WTC11 (cell line): ENCODE measurements at places on chromosomes 6 and 20.

GRCh38 chr6:110575925-110576463 lies 99.6 kb upstream of the SLC22A16 start:
- no peak for DNase-seq

DNA sequence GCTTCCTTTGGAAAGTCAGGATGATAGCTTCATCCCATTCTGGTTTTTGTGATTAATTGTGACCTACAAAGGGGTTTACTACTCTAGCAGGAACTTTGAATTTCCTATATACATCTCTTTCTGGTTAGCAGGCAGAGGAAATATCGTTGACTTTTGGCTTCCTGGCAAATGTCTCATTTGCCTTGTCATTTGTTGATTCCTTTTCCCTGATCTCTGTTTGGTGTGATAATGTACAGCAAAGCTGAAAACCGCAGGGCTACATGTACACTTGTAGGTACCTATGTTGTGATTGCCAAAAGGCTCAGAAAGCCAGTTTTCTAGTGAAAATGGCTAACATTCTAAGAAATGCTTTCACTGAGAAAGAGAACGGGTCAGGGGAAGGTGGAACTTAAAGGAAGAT lies 44.3 kb downstream of the TOP1 start:
- no peak for DNase-seq

- DNase-seq, result no peak
Observed at GRCh38 chr6:168280020-168280898, 39.3 kb downstream of the DACT2 start.

DNA sequence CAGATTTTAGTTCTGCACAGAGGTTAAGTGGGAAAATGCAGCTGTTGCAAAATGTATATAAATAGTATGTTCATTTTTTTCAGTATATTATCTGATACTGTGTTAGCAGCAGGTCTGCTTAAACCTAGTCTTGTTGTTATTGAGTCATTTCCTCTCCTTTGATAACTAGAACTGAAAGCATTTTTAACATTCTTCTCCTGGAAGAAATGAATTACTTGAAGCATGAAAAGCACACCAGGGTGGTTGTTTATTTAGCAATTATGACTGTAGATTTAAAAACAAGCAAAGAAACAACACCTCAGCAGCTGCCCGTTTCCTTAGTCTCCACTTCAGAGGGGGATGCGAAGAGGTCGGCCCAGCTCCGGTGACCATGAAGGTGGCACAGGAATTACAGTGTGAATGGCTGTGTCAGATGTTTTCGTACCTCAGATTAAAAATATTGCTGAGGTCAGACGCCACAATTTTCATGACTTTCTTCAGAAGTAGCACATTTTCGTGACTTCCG lies 53.5 kb downstream of the GOPC start:
- DNase-seq, result no peak

DNA sequence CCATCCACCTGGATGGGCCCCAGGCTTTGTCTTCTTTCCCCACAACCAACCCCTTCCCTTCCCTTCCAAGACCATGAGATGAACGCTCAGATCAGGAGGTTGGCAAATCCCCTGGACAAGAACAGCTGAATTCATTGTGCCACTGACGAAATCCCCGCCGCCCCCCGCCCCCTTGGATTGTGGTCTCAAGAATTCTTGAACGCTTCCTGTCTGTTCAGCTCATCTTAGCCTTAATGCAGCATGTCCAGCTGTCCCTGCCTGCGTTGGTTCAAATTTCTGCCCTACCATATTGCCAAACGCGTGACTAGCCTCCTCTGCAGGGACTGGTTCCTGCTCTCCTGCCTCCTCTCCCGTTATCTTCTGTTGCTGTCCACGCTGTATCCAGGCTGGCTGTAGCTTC lies 133.2 kb downstream of the CDH4 start:
- no peak for DNase-seq

GRCh38 chr20:2767768-2768631 lies 32.4 kb downstream of the CPXM1 start:
- DNase-seq, result no peak

- DNase-seq, result peak; percentile 72
Observed at GRCh38 chr20:44326391-44327159, 10.3 kb upstream of the R3HDML start.

GRCh38 chr20:10972219-10972860 lies 298.5 kb upstream of the JAG1 start:
- DNase-seq, result no peak

DNA sequence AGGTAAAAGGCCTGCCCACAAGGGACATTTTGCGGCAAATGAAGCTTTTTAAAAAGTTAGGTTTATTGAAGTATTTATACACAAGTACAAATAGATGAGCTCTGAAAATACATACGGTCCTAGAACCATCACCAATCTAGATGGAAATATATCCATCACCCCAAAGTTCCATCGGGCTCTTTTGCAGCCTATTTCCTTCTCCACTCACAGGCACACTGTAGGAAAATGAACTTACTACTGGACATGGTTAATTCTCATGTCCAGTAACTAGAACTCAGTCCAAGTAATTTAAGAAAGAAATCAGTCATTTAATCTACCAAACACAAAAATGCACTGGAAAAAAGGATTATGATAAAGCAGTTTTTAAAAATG lies 6.2 kb downstream of the PCNA start:
- no peak for DNase-seq

DNA sequence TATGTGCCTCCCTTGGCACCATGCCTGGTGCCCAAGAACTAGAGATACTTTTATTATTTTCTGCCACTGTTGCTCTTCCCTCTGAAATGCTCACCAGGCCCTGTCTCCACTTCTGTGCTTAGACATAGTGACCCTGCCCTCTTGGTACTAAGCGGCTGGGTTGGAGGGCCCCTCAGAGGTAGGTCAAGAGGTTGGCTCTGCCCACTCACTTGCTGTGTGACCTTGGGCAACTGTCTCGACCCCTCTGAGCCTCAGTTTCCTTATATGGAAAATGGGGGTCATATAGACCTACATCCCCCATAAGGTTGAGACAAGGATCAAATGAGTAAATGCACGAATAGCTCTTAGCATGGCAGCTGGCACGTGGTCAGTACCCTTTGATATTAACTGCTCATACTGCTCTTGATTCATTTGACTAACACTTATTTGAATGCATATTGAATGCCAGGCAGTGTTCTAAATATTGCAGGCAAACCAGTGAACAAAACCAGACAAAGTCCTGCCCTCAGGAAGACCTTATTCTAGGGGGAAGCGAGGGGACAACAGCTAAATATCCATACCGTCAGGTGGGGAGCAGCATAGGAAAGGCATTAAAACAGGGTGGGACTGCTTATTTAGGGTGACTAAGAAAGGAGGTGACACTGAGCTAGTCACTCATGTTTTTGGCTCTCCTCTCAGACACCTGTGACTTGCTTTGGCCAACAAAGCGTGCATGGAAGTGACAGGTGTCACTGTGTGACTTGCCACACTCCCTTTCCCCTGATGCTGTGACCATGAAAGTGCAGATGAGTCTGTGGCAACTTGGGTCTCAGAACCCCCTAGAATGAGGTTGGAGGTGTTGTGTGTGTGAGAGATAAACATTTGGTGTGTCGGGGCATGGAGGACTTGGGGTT lies 14.3 kb upstream of the SPO11 start:
- DNase-seq, result no peak

DNA sequence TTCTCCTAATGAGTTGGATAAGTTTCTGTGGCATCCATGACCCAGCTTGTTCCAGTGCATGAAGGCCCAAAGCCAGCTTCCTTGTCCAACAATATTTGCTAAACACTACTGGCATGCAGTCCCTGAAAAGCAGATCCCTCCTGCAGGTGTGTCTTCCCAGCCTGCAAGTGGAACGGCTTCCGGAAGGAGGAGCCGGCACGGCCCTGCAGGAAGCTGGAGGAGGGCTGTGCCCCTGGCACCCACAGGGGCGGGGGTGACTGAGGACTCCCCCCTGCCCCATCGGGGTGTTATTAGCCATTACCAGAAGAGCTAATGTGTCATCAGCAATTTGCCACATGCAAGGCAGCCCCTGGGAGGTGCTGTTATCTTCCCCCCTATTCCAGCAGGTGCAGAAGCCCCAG lies 27.4 kb downstream of the NPEPL1 start:
- no peak for DNase-seq

GRCh38 chr6:127053032-127053874 lies 65.2 kb upstream of the RSPO3 start:
- DNase-seq, result no peak

DNA sequence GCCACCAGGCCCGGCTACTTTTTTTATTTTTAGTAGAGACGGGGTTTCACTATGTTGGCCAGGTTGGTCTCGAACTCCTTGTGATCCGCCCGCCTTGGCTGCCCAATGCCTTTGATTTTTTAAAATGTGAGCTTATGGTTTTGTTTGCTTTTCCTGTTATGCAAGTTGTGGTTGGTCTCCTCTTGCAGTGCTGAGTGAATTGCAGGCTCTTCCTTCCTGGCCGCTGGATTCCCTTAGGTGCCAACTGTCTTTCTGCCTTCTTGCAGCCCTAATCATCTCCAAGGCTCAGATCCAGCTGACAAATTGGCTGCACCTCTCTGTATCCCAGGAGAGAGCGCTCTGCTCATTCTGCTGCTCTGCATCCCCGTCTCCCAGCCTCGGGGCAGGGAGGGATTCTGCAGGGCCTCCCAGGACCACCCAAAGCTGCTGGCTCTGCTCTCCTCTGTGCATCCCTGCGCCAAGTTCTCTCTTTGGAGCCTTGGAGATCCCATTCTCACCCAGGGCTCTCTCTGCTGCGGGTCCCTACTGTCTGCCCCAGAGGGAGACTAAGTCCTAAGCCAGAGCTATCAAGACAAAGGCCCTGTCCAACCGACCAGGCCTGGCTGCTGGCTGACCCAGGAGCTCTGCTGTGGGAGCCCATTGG lies 14.1 kb upstream of the EMILIN3 start:
- no peak for DNase-seq

DNA sequence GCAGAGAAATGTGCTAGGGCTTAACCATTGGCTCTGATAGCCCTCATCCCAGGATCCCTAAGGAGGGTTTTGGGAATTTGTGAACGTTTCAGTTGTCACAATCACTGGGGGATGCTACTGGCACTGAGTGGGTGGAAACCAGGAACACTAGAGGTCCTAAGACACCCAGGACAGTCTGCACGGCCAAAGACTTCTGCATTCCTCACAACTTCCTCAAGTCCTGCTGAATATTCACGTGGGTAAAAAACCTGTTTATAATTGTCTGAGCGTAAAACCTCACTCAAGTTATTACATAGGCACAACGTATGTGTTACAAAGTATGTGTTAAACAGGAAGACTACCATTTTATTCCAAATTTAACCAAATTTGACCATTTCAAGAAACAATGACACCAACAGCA lies 52.4 kb downstream of the GMDS start:
- DNase-seq, result no peak

GRCh38 chr6:89035252-89036101 lies 45.1 kb upstream of the PNRC1 start:
- no peak for DNase-seq

GRCh38 chr6:67683960-67684359 lies 951.1 kb upstream of the ADGRB3 start:
- no peak for DNase-seq

DNA sequence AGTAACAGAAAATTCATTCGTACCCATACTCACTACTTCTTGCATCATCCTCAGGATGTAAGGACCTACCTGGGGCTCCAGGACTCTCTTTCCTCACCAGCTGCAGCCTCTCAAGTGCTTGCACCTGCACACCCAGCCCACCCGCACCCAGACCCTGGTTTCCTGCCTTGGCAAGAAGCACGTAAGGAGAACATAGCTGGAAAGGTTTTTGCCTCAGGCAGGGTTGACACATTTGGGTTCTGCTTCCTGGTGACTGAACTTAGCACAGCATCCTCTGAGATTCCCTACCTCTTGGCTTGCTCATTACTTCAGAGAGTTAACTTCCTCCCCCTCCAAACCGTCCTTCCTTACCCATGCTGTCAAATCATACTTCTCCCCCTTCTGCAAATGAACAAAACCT lies 556.9 kb downstream of the CD83 start:
- DNase-seq, result no peak

GRCh38 chr6:2934057-2934456 lies 30.9 kb upstream of the SERPINB9 start:
- no peak for DNase-seq

- no peak for DNase-seq
Observed at GRCh38 chr6:71387179-71387578, 98.6 kb downstream of the OGFRL1 start.

DNA sequence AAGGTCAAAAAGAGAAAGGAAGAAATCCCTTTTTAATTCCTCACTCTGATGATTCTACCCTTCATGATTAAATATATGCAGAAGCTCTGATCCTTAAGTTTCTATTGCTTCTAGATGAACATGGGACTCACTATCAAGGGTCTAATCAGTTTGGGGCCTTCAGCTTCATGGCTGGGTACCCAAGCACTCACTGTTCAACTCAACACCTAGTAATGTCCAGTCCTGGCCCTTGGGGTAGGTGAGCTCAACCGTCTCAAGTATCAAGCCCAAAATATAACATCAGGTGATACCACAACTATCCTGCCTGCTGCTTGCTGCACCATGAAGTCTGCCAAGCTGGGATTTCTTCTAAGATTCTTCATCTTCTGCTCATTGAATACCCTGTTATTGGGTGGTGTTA lies at the start of gene SPINT4:
Gene SPINT4 (plus strand): TSS at position 301 of the 400 bp plus-strand sequence. CDS start 21 bp downstream, at position 322.
- no peak for DNase-seq

- no peak for DNase-seq
Observed at GRCh38 chr6:133965817-133966360, 12.9 kb downstream of the TBPL1 start.

- no peak for DNase-seq
Observed at GRCh38 chr20:63794614-63795013, 36.5 kb downstream of the ZBTB46 start.

DNA sequence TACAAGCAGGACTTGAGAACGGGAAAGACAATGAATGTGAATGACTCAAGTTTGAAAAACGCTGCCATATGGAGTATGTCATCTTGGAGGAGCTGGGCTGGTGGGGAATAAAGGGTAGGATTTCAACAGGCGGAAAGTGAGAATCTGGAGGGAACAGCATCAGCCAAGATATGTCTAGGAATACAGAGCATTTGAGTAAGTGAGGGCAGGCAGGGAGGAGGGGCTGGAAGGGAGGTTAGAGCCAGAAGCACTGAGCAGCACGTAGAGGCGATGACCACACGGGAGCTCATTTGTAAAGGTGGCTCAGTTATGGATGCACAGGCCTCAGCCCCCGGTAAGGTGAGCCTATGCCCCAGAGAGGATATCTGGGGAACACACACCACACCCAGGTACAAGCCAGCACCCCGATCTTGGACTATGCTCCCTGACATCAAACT lies 115.1 kb downstream of the ZMYND8 start:
- no peak for DNase-seq

GRCh38 chr6:104284872-104285271 lies 574.8 kb downstream of the HACE1 start:
- DNase-seq, result no peak

GRCh38 chr6:35363293-35363750 lies 21.0 kb downstream of the PPARD start:
- DNase-seq, result no peak

DNA sequence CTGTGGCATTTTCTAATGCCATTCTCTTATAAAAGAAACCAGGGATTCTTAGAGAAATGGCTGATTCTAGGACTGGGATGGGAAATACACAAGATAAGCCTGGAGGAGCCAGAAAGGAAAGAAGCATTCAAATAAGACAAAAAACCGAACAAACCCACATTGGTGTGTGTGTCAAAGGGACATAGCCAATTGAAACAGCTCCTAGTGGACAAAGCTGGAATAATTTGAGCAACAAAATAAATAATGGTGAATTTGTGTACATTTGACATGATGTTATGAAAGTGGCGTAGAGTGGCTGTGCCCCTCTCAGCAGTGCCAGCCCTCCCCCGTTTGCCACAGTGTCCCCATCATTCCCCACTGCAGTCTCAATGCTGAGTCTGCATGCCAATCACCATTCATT lies 55.5 kb downstream of the B3GAT2 start:
- no peak for DNase-seq
